ENCODE measurements at places on chromosomes 7 and 10.

DNA sequence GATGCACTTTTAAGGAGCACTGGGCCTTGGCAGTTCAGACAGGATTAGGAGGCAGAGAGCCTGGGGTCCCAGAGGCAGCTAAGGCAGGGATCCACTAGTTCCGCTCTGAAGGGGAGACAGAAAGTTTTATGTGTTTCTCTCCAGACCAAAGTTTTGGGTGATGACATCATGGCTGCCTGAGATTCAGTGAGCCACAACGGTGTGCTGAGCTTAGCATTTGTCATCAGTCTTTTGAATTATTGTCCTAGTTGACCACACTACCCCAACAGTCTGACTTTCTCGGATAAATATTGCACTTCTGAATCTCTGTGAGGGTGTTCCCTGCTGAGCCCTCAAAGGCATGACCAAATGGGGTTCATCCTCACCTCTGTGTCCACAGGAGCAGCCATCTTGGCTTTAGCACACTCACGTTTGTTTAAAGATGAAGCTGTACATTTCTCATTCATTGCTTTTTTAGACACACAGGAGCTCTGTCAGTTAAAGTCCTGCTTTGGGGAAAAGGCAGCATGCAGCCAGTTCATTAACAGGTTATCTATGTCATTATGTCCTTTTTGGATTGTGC lies 297.7 kb upstream of the LRGUK start:
- DNase-seq: no peak

- DNase-seq: peak; percentile 24
Observed at GRCh38 chr7:138449580-138449979, 10.5 kb upstream of the TRIM24 start.

GRCh38 chr10:73781548-73781878 lies 335 bp upstream of the CHCHD1 start:
- no peak for DNase-seq

DNA sequence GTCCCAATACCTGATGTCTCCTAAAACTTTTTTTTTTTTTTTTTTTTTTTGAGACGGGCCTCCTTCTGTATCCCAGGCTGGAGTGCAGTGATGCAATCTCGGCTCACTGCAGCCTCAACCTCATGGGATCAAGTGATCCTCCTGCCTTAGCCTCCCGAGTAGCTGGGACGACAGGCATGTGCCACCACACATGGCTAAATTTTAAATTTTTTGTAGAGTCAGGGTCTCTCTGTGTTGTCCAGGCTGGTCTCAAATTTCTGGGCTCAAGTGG lies 28.4 kb downstream of the GTF2IRD1 start:
- DNase-seq: no peak

GRCh38 chr7:15765753-15766152 lies 79.3 kb upstream of the MEOX2 start:
- DNase-seq: no peak

- DNase-seq: no peak
Observed at GRCh38 chr10:110514848-110515247, 17.1 kb downstream of the DUSP5 start.

DNA sequence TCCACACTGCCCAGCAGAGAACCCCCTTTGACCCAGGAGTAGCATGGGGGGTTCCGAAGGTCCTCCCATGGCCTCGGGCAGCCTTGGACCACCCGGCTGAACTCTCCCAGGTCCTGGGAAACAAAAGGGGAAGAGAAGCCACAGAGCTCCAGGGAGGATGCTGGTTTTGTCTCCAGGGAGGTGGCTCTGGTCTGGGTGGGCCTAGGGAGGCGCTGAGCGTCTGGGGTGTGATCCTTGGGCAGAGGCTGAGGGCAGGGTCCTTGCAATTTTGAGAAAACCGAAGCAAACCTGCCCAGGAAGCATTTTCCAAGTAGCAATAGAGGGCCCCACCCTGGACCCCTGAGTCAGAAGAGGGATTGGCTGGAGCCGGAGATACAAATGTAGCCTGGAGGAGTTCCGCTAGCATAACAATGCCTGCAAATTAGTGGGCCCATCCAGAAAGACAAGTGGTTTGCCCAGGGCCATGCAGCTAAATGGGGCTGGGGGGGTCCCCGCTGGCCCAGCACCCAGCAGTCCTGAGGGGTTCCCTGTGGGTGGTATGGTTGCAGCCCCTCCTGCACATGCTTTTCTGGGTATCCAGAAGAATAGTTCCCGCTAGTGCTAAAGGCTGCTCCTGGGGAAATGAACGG lies 2.0 kb downstream of the UTF1 start:
- no peak for DNase-seq

- peak; percentile 78 for DNase-seq
Observed at GRCh38 chr7:117169907-117170306, 153.0 kb downstream of the WNT2 start.

GRCh38 chr10:23344241-23344841 lies at the start of gene C10orf67:
Gene C10orf67, minus strand, starts transcription at chr10:23344797. Its CDS starts 23 bp downstream, at chr10:23344774.
- DNase-seq: no peak

DNA sequence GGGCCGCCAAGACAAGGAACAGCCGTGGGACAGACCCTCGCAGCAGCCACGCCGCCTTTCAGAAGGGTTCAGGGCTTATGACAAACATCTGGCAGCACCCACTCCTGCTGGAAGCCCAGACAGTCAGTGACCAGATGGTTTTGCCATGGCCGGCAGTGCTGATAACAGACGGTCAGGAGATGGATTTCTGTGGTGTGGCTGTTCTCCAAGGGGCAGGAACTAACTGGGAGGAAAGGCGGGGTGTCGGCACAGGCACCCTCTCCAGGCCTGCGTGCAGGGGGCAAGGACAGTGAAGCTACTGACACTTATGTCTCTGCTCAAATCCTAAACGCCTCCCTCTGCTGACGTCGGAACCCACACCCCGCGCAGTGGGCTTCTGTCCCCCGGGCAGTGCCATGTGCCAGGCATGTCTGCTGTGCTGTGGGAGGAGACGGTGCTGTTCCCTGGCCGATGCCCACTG lies 416.1 kb downstream of the DNAJB6 start:
- DNase-seq: no peak

DNA sequence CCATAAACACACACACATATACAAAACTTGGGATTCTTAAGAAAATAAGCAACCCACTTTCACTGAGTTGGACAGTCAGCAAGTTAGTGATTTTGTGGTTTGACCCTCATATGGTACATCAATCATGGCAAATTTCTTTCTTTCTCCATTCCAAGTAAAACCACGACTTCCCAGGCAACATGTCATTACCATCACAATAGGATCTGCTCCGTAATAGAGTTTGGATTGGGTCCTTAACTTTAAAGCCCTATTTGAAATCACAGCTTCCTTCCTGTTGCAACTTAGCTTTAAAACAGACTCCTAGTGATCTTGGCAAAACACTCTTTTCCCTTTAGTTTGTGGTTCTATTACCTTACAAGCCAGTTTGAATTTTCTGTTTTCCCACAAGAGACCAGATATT lies 483.6 kb downstream of the INHBA start:
- DNase-seq: no peak

- DNase-seq: peak; percentile 10
Observed at GRCh38 chr7:50331564-50332208, 27.2 kb downstream of the IKZF1 start.

- no peak for DNase-seq
Observed at GRCh38 chr7:139294951-139295575, 46.1 kb upstream of the FMC1 start.

DNA sequence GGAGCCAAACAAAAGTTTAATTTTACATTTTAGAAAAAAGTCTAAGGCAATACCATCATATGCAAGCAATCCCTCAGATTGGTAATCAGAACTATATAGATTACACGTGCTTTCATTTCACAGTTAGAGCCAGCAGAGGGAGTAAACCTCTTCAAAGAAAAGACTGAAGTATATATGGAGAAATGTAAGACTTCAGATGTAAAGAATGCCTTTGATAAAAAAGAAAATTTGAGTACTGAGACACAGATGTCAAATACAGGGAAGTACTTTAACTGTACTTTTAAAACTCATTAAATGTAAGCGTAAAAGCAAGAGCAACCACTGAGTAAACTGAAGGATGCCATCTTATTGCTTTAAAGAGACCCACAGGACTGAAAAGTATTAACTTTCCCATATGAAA lies 101.4 kb upstream of the FAM133B start:
- DNase-seq: peak; percentile 57

DNA sequence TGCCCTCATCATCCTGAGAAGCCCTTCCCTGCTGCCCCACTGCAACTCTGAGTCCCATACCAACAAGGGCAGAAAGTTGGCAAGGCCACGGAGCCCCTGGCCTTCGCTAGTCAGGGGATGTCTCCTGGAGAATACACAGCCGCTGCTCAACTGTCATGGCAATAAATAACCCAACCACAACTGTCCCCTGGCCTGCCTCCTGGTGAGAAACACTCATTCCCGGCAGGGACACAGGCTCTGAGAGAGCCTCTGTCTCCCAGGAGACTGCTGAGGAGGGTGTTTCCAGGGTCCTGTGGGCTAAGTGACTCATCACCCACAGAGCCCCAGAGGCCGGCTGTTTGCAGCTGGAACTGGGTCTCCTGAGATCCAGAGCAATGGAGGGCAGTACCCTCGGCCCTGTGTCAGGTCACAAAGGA lies 354.1 kb downstream of the TNS3 start:
- no peak for DNase-seq

DNA sequence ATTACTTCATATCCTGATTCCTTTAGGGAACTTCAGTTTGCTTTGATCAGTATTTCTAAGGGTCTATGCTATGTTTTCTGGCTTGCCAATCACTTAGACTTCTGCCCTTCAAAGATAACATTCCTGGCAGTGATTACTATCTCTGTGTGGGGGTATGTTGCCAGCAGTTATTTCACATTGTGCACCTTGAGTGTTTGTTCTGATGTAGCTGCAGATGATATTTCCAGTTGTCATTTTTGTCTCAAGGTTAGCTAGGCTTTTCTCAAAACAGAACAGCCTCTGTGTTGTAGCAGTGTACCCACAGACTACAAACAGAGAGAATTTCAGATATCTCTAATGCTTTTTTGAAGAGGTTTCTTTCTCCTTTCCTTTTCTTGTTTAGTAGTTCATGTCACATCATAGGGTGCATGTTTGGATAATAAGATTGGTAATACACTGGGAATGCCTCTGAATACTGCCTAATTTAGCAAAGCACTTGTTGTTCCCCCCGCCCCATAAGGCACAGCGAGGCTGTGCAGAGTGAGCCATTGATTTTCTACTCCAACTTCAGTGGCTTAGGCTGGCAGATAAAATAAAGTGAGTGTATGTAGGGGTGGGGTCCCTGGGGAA lies 134.7 kb upstream of the AGR3 start:
- DNase-seq: no peak

GRCh38 chr10:10320956-10321355 lies 696.7 kb upstream of the CELF2 start:
- DNase-seq: no peak

- no peak for DNase-seq
Observed at GRCh38 chr10:48819783-48820182, 119.9 kb downstream of the LRRC18 start.

DNA sequence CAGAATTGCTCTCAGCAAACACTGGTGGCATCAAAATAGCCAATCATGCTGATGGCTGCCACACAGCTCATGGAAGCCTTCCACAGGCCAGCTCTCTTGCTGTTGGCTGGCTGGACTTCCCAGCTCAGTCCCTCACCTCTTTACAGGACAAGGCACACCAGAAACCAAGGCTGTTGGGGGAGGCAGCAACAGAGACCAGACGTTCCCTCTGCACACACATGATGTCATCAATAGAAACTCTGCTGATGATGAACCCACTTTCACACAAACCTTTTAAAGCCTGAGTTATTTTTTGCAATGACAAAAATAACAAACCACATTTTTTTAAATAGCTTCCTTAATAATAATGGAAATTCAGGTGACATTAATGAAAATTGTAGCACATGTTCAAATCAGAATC lies 300.9 kb upstream of the C7orf33 start:
- no peak for DNase-seq

- DNase-seq: no peak
Observed at GRCh38 chr7:137928626-137929025, 73.3 kb downstream of the CREB3L2 start.

DNA sequence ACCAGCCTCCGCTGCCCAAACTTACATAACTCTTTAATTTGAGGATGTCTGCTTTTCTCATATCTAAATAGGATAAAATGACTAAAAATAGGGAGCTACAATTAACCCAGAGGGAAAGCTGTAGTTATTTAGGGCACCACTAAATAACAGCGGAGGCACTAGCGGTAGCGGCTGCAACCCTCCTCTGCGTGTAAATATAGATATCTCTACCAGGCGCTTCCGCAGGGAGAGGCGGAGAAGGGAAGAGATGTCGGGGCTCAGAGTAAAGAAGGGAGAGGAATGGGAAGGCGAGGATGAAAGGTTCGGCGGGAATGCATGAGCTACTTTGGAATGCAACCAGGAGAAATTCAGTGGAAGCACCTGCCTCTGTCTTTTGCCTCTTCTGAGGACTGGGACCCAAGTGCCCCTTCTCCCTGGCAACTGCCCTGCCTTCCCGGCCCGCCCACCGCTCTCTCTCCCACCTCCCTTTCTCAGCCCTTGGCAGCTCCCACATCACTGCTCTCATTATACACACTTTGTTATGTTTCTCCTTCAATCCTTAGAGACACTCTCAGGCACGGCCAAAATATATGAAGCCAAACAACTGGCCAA lies 698.3 kb downstream of the PARD3 start:
- no peak for DNase-seq

DNA sequence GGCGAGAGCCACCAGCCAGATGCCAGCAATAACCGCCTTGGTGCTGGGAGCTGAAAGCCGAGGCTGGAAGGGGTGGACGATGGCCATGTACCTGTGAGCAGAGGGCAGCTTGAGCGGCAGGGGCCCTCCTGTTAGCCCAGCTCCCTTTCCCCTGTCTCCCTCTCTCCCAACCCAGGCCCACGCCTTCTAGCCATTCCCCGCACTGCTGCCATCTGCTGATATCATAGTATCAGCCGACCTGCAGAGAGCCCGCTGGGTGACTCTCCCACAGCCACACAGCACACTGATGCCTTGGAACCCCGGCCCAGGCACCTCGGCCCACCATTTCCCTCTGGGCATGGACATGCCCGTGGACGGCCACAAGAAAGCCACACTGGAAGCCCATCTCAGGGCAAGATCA lies 1.7 kb downstream of the TACR2 start:
- no peak for DNase-seq

GRCh38 chr7:822692-823276 lies 9.5 kb upstream of the SUN1 start:
- no peak for DNase-seq

GRCh38 chr7:75645570-75645969 lies 93.2 kb downstream of the HIP1 start:
- DNase-seq: no peak

DNA sequence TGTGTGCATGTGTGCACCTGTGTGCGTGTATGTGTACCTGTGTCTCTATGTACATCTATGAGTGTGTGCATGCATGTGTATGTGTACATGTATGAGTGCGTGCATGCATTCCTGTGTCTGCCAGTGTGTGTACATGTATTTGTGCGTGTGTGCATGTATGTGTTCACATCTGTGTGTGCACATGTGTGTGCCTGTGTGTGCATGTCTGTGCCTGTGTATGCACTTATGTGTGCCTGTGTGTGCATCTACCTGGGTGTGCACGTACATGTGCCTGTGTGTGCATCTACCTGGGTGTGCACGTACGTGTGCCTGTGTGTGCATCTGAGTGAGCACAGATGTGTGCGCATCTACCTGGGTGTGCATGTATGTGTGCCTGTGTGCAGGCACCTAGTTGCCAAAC lies 102.2 kb upstream of the DIP2C start:
- DNase-seq: no peak

- no peak for DNase-seq
Observed at GRCh38 chr10:79180414-79181221, 111.9 kb downstream of the ZMIZ1 start.
